ENCODE measurements at places on chromosomes 6 and 20.

GRCh38 chr6:13406781-13407180, 78.4 kb upstream of the TBC1D7 start:
- DNase-seq = no peak

DNA sequence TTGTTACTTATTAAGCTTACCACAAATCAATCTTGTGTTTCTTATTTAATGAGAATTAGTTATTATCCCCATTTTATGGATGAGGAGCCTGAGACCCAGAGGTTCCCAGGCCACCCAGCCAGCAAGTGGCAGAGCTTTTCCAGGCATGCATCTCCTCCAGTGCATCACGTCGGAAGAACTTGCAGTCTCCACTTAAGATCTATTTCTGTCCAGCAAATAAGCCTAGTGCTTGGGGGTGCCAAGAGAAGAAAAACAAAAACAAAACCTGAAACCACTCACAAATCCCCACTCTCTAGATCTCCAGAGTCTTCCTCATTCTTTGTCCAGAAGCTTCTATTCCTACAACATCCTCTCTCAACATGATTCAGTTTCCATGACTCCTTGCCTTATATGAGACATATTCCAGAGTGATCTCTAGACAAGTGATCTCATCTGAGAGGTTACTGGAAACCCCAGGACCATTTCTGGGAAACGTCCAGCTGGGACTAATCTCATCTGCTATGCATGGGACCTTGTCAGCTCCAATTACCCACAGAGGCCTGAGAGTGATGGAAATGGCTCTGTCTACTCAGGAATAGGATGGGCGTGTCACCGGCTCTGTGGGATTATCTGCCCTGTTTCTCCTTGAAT, 4.1 kb downstream of the GUCA1B start:
- no peak for DNase-seq

DNA sequence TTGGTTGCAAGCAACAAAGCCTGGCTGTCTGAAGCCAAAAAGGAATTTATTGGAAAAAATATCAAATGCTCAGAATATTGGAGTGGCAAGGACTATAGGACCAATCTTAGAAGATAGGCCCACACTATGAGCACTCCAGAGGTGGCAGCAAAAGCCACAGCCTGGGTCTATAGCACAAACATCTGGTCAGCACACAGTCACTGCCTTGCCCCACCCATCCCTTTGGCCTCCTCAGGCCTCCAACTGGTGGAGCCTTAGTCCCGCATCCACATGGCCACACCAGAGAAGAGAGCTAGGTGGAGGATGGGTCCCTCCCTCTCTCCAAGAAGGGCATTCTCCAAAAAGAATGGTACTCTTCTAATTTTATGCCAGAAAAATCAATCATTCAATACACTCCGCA, 14.0 kb downstream of the NUDT3 start:
- DNase-seq = no peak

DNA sequence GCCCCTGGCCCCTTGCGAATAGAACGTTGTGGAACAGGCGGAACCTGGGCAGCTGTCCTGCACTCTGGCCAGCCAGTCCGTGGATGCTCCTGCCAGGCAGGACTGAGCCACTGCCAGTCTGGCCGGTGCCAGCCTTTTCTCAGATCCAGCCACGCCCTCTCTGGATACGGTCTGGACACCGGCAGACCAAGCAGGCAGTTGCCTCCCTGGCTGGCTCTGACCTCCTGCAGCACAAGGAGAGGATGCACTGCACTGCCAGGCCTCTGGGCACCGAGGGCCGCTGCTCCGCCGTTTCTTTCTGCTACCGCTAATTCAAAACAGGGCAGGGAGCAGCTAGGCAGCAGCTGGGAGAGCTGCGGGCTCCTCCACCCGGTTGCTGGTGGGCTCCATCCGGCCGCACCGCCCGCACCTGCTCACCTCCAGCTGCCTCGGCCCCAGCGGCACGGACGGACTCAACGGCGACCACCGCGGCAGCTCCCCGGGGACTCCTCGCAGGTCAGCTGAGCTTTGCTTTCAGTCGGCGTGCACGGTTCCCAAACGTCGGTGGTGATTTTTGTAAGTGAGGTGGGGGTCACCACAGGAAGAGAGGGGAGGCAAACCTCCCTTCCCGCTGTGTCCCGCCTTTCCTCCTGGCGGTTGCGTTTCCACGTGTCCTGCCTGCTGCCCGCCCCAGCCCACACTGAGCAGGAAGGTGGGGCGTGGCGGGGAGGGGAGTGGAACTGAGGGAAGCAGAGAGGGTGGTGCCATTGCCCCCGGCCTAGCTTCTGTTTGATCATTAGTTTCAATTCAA, 30.3 kb upstream of the AFDN start:
- DNase-seq = no peak

GRCh38 chr20:1402149-1402548, 9.3 kb upstream of the FKBP1A start:
- DNase-seq = no peak

DNA sequence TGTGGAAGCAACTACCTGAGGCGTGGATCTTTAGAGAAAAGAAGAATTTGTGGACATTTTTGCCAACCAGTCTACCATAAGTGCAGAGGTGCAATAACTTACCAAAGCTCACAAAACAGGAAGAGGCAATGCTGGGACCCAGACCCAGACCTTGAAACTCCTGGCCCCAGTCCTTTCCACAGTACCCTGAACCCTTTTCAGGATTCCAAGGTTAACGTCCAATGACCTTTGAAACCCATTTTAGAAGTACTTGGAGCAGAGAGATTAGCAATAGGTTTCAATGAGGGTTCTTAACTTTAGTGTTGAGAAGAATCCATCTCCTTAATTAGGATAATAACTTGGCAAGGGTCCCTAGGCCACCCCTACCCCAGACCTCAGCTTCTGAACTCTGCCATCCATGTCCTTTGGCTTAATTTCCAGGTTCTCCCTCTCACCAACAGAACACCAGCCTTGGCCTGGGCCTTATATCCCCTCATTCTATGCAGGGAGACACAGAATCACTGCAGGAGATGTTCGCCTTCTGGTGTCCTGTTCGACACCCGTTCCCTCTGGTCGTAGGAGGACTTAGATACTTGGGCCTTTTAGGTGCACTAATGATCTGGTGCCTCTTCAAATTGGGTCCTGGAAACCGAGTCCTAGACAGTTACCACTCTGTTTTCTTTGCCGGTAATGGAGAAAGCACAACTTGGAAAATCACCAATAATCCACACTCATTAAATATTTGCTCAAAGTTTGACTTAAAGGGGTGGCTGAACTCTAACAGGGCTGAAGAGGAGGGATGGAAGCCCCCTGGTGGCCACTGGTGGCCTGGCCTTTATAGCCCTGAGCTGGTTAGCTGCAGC, 40.6 kb downstream of the ISM1 start:
- DNase-seq = peak; percentile 38

DNA sequence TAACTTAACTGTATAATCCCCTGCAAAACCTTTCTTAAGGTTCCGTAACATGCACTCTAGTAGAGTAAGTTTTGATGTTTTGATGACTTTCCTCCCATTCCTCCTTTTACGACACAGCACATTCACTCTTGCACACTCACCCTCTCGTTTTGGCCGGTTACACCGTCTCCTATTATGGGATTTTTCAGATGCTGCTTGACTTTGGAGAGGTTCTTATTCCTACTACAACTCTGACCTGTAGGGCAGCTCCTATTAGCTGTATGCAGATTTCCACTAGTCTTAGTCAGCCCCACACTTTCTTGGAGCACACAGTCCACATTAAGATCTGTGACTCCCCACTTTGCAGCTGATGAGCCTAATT, 223.7 kb upstream of the SYNCRIP start:
- no peak for DNase-seq

GRCh38 chr6:5351552-5352210, 90.4 kb downstream of the FARS2 start:
- DNase-seq = no peak

DNA sequence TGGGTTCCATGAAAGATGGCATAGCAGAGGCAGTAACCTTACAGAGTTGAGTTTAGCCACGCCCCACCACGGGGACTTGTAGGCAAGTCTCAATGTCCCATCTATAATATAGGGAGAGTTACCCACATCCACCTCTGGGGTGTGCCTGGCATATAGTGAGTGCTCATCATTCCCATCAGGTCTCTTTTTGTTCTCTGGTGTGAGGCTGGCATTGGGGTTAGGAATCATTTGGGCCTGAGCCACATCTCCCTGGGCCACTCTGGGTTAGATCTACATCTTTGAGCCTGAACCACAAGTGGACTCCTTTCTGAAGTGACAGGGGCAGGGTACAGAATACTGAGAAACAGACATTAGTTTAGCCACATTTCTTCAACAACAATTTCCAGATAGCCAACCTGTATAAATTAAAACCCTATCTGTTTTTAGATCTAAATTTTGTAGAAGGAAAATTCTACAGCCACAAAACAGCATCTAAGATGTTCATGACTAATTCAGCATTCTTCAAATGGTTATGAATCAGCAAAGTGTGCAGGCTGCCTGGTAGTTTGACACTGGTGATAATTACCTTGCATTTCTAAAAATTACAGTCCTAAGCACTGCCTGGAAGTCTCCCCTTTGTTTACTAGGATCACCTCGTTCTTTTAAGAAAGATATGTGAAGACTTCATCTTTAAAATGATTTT, 20.1 kb downstream of the RNF24 start:
- DNase-seq = no peak

DNA sequence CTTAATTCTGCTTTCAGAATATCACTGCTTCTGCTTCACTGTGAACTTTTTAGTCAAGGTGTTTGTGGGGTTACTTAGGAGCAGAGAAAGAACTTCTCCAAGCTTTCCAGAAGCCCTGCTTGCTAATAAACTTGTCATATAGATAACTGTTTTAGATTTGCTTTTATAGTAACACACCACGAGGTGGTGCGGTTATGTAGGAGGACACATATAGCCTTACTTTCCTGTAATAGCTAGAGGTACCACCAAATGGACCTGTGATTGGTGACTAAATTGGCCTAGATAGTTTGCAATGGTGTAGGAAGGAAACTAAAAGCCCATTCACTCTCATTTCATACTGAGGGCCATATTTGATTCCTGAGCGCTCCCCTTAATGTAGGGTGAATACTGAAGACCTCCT, 52.3 kb upstream of the BCLAF1 start:
- DNase-seq = no peak

DNA sequence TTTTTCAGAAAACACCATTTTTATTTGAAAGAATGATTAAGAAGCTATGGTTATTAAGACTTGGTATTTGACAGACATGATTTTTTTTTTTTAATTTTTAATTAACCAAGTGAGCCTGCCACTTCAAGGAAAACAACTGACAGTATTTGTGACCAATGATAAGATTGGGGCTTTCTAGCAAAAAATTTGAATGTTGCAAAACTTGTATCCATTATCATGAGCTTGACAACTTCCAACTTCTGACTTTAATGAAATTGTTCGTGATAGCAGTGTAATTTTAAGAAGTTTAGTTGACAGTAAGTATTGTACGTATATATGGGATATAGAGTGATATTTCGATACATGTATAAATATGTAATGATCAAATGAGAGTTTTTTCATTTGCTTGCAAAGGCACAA, 21.6 kb upstream of the POM121L2 start:
- no peak for DNase-seq

- DNase-seq = no peak
Measured at GRCh38 chr6:48068278-48069251, 42.4 kb downstream of the PTCHD4 start.

- no peak for DNase-seq
Measured at GRCh38 chr20:63703976-63704748, 3.6 kb downstream of the ARFRP1 start.

- DNase-seq = no peak
Measured at GRCh38 chr20:48120120-48120519, 334.8 kb upstream of the SULF2 start.

- no peak for DNase-seq
Measured at GRCh38 chr6:46191961-46192360, 21.2 kb upstream of the ENPP5 start.

- DNase-seq = no peak
Measured at GRCh38 chr6:134035823-134036296, 16.6 kb downstream of the SLC2A12 start.

- no peak for DNase-seq
Measured at GRCh38 chr6:733431-734219, 40.7 kb upstream of the EXOC2 start.

DNA sequence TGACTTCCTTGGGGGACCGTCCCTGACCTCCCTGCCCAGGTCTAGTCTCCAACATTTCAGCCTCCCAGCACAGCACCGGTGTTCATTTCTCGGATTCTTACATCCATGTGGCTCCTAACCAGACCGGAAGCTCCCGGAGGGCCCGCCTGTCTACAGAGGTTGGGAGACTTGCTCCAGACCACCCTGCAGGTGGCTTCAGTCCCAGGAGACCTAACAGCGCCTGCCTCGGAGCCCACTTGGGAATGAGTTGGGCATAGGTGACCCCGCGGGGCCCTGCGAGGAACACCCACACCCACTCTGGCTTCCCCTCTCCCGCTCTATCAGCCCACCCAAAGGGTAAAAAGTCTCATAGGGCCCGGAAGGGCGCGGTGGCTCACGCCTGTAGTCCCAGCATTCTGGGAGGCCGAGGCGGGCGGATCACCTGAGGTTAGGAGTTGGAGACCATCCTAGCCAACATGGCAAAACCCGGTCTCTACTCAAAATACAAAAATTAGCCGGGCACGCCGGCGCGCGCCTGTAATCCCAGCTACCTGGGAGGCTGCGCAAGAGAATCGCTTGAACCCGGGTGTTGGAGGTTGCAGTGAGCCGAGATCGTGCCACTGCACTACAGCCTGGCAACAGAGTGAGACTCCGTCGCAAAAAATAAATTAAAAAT, 5.4 kb downstream of the DPPA5 start:
- DNase-seq = no peak

- no peak for DNase-seq
Measured at GRCh38 chr20:24732599-24732998, 216.5 kb upstream of the CST7 start.

All from activated CD8-positive, alpha-beta memory T cell treated with anti-CD3 and anti-CD28 coated beads for 4 hours (primary cell).